ENCODE measurements at places on chromosomes 12 and 14.

GRCh38 chr14:49999146-49999761 lies 106.4 kb downstream of the ARF6 start:
- DNase-seq: peak; percentile 38

DNA sequence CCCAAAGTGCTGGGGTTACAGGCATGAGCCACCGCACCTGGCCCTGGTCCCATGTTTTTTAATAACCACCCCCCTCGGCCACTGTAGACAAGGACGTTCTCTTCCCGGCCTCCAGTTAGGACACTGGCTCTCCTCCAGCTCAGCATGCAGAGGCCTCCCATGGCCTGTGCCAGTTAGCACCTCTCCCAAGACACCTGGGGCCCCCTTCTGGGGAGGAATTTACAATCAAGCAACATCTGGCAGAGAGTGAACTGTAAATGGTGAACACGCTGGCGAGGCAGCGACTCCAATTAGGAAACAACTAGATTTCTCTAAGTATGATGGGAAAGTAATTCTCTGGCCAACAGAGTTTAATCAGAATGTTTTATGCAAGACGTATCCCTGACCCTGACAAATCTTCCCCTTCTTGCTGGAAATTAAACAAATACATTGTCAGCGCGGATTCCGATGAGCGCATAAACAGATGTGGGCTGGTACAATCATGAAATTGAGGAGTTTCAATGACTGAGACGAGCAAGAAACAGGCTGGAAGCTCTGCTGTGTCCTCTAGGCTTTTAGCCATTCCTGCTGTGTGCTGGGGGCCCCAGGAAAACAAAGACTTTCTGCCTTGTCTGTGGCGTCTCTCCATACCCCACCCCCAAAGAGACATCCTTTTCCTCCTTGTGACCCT lies 61.7 kb upstream of the DLK1 start:
- DNase-seq: no peak

- DNase-seq: no peak
Measured at GRCh38 chr12:111418594-111418880, 12.8 kb downstream of the SH2B3 start.

GRCh38 chr14:80315681-80316080 lies 104.4 kb upstream of the DIO2 start:
- DNase-seq: no peak

DNA sequence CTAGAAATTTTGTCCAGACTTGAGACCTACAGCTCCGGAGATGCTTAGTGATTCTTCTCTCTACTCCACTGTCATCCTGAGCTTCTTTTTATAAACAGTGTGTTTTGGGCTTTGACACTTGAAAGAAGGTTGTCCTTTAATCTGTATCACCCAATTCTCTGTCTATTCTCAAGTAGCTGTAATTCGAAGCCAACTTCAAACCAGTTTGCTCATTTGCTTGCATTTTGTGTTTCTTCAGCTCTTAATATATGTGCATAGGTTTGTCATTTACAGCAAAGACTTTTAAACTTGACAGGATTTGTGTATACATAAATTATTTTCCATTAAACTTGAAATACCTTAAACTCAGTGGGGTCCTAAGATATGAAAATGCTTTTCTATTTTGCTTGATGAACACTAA lies 16.4 kb upstream of the MYBPC1 start:
- DNase-seq: no peak

Measured in thymus (tissue), 14 donors.